Activated T-helper 1 cell treated with anti-CD3 and anti-CD28 coated beads, Interleukin-2, amount 50 U/mL, for 16 hours (primary cell): ENCODE measurements at places on chromosomes 2 and 18.
A peak's percentile ranks its signal among the peaks of the same experiment; 100 is the strongest.

DNA sequence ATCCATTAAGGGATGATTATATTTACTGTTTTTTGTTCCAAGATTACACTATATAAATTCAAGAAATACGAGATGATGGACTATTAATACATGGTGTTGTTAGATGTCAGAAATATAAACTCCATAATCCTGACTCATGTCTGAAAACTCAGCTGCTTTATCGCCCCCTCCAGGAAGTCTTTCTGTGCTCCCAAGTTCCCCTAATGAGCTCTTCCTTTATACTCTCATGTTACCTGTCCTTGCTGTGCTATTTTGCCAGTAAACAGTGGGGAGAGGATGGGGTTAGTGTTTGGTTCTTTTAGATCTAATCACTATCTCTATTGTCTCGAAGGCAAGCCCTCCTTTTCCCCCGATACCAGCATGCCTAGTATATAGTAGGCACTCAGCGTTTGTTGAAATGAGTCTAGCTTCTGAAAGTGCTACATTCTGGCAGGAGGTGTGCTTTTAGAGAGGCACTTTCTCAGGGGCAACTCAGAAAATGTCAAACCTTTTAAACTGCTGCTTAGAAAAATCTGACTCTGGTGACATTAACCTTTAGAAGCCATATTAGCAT is 21.4 kb upstream of the BARD1 start:
- no peak for DNase-seq

- DNase-seq, result no peak
Observed at GRCh38 chr18:33717339-33717738, 139.3 kb downstream of the ASXL3 start.

- peak; percentile 13 for DNase-seq
Observed at GRCh38 chr18:62425465-62426190, 97.2 kb upstream of the ZCCHC2 start.

DNA sequence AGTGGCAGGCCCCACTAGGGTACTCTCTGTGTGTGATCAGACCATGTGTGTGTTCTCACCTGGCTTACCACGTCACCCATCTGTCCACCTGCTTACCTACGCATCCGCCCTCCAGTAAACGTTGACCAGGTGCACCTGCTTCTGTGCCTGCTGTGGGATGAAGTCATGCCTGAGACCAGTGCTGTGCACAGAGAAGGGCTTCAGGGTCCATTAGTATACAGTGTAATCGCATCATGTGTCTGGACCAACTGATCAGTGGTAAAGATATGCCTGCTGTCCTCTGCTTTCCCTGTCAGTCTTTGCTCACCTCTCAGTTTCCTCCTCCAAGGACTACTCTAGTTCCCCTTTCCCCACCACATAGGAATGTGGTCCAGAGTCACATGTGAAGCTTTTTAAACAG is 109.3 kb downstream of the FHOD3 start:
- DNase-seq, result no peak

- DNase-seq, result no peak
Observed at GRCh38 chr18:28158083-28158581, 18.8 kb downstream of the CDH2 start.

GRCh38 chr2:7209757-7210555 is 292.7 kb downstream of the RNF144A start:
- no peak for DNase-seq

DNA sequence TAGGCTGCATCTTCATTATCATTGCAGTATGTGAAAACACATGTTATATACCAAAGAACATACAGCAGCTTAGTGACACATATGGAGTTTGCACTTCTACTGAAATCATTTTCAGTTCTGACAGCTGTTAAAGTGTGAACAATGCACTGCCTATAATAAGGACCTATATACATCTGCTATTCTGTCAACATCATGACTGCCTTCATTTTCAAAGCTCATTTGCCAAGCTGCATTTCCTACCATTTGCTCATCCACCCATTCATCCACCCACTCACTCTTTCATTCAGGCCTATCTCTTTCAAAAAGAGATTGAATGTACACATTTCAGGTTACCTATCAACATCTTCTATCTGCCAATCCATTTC is 81.7 kb upstream of the STK17B start:
- no peak for DNase-seq

DNA sequence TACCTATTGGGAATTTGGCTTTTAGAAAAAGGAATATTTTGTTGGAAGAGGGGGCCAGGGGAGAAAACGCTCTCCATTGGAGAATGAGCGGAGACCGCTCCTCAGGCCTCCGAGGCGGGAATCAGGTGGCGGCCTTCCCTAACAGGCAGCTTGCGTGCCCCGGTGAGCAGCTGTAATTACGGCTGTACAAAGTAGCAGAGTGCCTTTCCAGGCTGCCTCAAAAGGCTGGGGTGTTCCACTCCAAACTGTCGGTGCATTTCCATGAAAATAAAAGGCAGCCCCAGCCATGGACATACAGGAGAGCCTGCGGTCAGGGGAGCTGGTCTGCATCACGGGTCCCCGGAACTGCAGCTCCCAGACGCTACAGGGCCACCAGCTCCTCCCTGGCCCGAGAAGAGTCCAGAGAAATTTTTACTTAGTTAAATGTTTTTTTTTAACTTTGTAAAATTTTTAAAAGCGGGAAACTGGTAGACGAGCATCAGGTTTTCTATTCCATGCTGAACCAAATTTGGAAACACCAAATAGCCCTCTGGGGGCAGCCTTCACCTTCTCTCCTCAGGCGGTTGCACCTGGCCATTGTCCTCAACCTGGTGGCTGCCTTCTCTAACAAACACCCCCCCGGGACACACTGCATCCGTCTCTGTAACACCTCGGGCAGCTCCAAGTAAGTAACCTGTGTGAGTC is 209.3 kb upstream of the SALL3 start:
- no peak for DNase-seq

- DNase-seq, result no peak
Observed at GRCh38 chr2:190755772-190756415, 107.0 kb downstream of the NAB1 start.

DNA sequence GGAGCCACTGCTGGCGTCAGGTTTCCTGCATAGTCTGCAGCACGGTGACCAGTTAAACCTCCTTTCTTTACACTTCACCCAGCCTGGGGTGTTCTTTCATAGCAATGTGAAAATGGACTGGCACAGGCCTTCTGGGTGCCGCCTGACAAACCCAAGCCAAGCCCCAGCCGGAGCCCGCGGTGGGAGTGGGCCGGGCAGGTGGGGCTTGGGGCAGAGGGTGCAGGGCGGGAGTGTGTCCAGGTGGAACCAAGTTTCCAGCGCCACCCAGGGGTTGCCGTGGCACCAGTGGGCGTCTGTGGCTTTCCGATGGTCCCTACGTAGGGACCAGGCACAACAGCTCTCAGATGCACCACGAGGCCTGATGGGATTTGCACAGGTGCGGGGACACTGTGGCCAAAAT is 75.8 kb downstream of the RTP5 start:
- no peak for DNase-seq

DNA sequence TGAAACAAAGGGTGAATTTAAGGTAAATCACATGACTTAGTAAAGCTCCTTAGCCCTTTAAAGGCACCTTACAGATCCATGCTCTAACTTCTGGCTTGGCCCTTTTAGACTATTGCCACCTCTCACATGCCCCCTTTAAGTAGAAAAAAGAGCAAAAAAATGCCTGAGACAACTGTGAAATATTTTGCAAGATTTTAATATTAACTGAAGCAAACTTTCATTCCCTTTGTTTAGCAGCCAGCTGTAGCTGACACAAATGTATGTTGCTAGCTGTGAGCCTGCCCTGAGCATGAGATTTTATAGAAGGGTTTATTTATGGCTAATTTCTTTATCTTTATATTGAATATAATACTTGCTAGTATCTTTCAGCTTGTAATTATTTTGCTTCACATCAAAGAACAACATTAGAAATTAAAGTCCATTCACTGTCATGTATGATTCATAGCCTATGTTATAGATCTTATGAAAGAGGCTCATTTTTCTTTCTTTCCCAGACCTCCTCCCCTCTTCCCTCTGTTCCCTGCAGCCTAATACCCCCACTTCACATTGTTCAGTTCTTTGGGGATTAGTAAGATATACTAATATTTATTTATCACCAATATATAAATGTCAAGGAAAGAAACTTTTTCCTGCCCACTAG is 637.2 kb upstream of the ZEB2 start:
- DNase-seq, result no peak

DNA sequence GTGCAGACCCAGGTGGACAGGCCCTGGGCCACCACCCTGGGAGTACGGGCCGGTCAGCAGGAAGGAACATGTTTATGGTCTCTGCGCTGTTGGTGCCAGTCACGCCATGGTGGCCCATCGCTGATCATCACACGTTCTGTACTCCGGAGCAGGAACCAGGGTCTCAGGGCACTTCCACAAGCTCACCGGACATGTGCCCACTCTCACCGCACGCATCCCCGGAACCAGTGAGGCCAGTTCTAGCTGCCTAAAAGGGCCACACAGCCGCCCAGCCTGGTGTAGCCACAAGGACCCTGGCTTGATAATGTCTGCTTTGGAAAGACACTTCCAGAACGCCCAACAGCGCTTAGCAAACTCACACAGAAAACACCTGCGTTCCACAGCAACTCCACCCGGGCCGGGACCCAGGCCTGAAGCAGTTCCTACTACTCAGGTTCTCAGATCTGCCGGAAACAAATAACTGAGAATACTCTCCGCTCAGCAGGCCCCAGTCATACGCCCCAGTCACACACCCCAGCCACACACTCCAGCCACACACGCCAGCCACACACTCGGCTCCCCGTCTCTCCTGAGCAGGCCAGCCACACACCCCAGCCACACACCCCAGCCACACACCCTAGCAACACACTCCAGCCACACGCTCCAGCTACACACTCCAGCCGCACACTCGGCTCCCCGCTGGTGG is 123.3 kb downstream of the HDAC4 start:
- DNase-seq, result no peak

DNA sequence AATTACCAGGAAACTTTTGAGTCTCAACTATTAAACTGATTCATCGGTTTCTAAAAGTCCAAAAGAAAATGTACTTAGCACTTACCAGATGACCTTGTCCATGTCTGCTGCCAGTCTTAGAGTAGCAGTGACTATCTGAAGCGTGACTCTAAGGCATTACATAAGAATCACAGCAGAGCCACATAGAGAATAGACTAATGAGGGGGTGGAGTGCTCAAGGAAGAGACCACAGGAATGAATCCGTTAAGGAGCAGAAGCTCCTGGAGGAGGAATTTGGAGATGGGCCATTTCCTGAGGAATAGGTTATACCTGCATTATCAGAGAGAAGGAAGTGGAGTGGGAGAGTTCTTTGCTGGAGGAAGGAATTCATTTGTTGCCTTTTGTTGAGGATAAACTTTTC is 116.0 kb downstream of the MAP3K20 start:
- no peak for DNase-seq
